Esophagus muscularis mucosa (tissue), 4 donors: ENCODE measurements at places on chromosomes 16 and 17. TPM values are rescaled to one million over a fixed set of nuclear protein-coding genes. Genes with fewer than 3 reads are reported as not detected.
A peak's percentile ranks its signal among the peaks of the same experiment; 100 is the strongest.

DNA sequence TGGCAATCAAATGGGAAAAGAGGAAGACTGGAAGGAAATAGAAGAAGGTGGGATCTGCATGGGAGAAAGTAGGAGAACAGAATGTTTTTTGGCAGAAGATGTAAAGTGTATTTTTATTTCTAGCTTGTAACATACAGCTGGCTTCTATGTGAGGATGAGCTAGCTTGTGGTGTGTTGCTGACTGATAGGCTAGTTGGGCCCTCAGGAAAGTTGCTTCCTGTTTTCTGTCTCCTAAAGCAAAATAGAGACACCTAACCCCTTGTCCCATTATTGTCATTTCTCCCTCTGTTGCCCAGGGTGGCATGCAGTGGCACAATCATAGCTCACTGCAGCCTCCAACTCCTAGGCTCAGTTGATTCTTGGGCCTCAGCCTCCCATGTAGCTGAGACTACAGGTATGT is 15.9 kb downstream of the TNRC6A start:
- DNase-seq = no peak

GRCh38 chr16:14070555-14070876 is 603 bp upstream of the MRTFB start:
- DNase-seq = no peak

- DNase-seq = no peak
Observed at GRCh38 chr17:76642994-76643393, 563 bp downstream of the ST6GALNAC1 start.

DNA sequence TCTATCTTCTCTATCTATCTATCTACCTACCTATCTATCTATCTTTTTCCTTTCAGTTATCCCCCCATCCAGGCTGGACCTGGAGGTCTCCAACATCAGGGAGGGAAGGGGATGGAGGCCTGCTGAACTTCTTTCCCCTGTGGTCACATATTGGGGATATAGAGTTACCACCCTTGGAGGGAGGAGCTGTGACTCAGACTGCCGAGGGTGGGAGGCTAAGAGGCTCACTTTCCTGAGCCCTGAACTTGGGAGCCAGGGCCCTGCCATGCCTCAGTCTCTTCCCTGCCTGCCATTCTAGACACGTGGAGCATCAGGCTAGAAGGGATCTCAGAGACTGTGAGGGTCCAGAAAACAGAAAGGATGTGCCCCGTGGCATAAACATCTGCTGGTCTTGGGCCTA is 8.4 kb downstream of the LRRC3C start:
- no peak for DNase-seq

DNA sequence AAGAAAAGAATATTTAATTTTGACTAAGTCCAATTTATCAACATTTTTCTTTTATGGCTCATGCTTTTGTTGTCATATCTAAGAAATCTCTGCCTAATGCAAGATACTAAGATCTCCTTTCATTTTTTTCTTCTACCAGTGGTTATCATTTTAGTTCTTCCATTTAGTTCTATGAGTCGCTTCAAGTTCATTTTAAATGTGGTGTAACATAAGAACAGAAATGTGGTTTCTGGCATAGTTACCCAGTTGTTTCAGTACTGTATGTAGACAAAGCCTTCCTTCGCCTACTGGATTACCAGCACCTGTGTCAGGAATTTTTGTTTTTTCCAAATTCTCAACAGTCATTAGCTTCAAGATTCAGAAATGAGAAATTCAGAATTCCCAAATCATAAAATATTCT is 175.7 kb downstream of the PARN start:
- no peak for DNase-seq

DNA sequence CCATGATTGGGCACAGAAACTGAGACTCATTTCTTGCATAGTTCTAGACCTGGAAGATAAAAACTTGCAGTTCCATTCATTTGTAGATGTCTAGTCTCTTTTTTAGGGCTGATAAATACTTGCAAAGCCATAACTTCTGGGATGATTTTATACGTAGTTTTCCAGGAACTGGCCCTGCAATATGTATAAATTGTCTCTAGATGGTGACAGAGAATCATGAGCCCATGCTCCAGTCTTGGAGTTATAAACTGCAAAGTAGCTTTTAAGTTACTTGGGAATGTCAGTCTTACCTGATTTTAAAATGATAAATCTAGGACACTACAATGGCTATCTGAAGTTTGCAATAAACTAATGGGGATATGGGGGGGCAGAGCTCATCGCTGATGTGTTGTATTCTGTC is 3.0 kb upstream of the ADAMTS18 start:
- DNase-seq = no peak

GRCh38 chr17:77571155-77571981 is 387.1 kb upstream of the TNRC6C start:
- no peak for DNase-seq

GRCh38 chr17:50211249-50212120 is 10.1 kb upstream of the COL1A1 start:
- DNase-seq = no peak

DNA sequence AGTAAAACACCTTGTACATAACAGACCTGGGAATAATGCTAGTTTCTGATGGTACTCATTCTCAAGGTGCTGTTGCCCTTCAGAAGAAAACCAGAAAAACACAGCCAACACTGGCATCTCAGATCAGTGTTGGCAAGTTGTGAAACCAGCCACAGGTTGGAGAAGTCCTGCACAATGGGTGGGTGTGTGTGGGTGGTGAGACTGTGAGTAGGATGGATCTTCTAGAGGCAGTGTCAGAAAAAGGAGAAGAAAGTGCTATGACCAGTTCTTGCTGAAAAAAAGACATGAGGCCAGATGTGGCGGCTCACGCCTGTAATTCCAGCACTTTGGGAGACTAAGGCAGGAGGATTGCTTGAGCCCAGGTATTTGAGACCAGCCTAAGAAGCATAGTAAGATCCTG is 35.2 kb upstream of the SMIM36 start:
- DNase-seq = no peak

DNA sequence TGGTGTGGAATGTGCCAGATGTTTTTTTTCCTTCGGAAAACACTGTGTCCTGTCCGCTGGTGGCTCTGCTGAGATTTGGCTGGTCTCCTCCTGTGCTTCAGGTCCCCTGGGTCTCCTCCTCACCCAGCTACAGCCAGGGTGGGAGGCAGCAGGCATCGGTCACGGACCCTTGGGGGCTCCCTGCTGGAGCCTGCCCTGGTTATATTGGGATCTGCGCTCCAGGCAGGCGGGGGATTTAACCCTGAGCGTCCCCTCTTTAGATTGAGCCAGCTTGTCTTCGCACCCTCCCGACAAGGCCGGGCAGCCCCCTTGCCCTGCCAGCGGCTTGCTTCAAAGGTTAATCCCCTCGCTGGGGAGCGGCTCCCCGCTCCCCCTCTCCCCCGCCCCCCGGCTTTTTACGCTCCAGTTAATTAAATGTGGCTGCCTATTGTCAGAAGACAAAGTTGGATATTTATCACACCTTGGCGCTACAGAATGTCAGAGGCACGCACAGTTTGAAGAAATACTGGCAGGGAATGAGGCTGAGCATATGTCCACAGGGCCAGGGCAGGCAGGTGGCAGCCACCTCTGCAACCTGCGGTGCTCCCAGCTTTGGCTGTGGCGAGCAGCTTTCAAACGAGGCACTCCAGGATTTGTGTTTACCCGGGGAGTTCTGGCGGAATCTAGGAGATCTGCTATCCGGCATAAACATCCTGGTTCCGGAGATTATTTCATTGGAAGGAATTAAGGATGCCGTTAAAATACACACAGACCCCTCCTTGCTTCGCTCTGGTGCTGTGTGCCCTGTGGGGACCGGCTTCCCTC is 38.2 kb upstream of the GSE1 start:
- no peak for DNase-seq

DNA sequence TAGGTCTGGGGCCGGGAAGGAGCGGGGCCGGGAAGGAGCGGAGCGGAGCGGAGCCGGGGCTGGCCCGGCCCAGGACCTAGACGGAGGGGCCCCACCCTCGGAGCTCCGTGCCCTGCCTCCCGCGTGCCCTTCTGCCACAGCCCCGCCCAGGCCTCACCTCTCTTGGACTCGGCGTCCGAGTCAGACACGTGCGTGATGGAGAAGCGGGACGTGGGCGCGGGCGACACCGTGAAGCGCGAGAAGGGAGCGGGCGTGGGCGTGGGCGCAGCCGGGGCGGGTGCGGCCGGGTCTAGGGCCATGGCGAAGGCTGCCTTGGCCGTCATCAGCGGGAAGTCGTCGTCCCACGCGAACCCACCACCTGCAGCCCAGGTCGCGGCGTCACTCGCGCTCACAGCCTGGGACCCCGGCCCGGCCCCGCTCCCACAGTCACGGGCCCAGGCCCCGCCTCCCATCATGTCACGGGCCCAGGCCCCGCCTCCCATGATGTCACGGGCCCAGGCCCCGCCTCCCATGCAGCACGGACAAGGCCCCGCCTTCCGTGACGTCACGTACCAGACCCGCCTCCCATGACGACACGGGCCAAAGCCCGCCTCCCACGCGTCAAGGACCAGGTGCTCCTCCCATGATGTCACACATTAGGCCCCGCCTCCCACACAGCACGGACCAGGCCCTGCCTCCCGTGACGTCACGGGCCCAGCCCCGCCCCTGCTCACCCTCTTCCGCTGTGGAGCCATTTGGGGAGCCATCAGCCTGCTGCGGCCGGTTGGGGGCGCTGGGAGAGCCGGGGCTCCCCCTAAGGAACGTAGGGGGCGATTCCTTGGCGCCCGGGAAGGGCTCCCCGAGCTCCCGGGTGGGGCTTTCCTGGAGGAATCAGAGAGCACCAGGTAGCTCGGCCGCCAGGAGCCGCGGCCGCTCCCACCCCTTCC is 45.8 kb upstream of the PVALEF start:
- DNase-seq = peak; percentile 93

GRCh38 chr16:87423429-87423828 is 31.3 kb downstream of the MAP1LC3B start:
- DNase-seq = no peak

DNA sequence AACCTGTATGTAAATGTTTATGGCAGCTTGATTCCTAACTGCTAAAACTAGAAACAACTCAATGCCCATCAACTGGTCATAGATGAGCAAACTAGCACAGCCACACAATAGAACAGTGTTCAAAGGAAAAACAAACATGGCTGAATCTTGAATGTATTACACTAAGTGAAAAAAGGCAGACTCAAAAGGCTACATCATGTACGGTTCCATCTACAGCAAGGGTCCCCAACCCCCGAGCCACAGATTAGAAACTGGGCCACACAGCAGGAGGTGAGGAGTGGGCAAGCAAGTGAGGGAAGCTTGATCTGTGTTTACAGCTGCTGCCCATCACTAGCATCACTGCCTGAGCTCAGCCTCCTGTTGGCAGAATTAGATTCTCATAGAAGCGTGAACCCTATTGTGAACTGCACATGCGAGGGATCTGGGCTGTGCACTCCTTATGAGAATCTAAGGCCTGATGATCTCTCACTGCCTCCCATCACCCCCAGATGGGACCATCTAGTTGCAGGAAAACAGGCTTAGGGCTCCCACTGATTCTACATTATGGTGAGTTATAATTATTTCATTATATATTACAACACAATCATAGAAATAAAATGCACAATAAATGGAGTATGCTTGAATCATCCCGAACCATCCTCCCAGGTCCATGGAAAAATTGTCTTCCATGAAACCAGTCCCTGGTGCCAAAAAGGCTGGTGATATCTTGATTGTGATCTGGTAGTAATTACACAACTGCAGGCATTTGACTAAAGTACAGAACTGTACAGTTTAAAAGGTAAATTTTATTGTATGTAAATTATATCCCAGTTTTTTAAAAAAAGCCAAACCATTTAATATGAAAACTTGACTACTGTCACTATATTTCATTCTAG is 7.7 kb downstream of the CEP20 start:
- DNase-seq = no peak

- DNase-seq = no peak
Observed at GRCh38 chr17:1180958-1181752, 1.4 kb upstream of the ABR start.

DNA sequence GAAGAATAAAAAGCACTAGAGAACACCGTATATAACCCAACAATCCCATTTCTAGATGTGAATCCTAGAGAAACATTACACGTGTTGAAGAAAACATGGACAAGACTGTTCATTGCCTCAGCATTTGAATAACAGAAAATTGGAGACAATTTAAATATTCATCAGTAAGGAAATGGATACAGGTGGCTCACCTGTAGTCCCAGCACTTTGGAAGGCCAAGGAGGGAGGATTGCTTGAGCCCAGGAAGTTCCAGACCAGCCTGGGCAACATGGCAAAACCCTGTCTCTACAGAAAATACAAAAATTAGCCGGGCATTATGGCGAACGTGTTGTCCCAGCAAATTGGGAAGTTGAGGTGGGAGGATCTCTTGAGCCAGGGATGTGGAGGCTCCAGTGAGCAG is 2.7 kb upstream of the ATAD5 start:
- DNase-seq = no peak

DNA sequence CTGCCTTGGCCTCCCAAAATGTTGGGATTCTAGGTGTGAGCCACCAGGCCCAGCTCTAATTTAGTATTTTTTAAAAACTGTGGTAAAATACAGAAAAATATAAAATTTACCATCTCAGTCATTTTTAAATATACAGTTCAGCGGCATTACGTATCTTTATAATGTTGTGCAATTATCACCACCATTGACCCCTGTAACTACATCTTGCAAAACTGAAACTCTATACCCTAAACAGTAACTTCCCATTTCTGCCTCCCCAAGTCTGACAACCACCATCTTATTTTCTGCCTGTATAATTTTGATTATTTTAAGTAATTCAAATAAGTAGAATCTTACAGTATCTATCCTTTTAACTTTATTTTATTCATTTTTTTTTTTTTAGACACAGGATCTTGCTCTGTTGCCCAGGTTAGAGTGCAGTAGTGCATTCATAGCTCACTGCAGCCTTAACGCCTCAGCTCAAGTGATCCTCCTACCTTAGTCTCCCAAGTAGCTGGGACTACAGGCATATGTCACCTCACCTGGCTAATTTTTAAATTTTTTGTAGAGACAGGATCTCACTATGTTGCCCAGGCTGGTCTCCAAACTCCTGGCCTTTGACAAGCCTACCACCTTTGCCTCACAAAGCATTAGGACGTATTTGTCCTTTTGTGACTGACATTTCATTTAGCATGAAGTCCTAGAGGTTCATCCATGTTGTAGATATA is 10.9 kb upstream of the GGA2 start:
- DNase-seq = no peak

DNA sequence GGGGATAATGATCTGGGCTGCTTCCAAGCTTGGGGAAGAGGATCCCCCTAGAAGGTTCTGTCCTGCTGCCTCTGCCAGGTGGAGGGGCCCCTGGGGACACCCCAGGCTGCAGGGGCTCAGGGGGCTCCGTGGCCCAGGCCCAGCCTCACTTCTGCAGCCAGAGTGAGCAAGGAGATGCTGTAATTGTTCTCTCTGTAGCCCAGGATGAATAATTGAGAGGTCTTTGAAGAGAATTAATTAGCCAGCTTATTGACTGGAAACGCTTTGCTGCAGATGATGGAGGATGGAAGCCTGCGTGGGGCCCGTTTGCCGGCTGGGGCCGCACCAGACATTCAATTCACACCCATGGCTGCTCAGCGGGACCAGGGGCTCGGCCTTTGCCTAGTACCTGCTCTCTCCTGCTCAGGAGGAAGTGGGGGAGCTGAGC is 38.5 kb downstream of the TMEM235 start:
- DNase-seq = no peak

BCO1 gene
- 0.42 TPM for total RNA-seq

TBC1D3H gene
- not detected for total RNA-seq

KRT31 gene
- total RNA-seq = not detected

METTL2A gene
- total RNA-seq = 12.2 TPM

PRDM7 gene
- not detected for total RNA-seq

SLC6A4 gene
- total RNA-seq = 0.50 TPM

ANKS4B gene
- total RNA-seq = not detected

ZDHHC1 gene
- 27.5 TPM for total RNA-seq

FKBP10 gene
- total RNA-seq = 30.5 TPM

TPSD1 gene
- 1.7 TPM for total RNA-seq
